ENCODE measurements at places on chromosomes 2 and 18. TPM values are rescaled to one million over a fixed set of nuclear protein-coding genes. Genes with fewer than 3 reads are reported as not detected.

Gene CNGA3
- total RNA-seq, result not detected

Gene BCL2
- total RNA-seq, result 3.0 TPM

Gene RAB27B
- not detected for total RNA-seq

Gene OST4
- 253 TPM for total RNA-seq

DNA sequence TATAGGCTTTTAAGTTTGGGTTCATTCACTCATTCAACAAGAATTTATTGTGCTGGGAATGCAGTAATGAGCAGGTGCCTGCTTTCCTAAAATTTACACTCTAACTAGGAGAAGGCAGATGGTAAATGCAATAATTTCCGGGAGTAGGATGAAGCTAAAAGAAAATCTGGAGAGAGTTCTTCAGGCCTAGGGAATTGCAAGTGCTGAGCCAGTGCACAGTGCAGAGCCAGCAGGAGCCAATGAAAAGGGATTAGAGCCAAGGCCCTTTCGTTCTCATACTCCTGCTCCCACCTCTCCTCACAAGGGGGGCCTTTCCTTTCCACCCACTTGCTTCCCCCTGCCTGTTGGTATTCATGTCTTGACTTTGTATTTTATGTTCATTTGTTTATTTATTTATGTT, 55.1 kb downstream of the CFAP221 start:
- no peak for DNase-seq

Data from OCI-LY7 (cell line).